ENCODE measurements at places on chromosomes 12 and 14. TPM values are rescaled to one million over a fixed set of nuclear protein-coding genes. Genes with fewer than 3 reads are reported as not detected.

- no peak for DNase-seq
Observed at GRCh38 chr12:6201826-6202225, 1.6 kb downstream of the CD9 start.

DNA sequence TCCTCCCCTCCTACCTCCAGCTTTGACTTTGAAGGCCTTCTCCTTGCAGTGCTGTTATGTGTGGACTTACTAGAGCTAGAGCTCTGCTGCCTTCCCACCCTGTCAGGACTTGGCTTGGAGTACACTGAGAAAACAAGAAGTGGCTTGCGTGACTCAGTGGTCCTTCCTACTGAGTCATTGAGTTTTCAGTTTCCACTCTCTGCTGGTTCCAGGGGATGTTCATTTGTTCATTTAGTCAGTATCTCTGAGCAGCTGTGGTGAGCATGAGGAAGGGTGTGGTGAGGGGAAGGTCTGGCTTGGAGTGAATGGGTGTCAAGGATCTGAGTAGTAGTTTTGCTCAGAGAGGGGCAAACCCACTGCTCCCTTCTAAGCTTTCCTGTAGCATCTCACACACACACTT, 17.2 kb upstream of the ELK3 start:
- no peak for DNase-seq

DNA sequence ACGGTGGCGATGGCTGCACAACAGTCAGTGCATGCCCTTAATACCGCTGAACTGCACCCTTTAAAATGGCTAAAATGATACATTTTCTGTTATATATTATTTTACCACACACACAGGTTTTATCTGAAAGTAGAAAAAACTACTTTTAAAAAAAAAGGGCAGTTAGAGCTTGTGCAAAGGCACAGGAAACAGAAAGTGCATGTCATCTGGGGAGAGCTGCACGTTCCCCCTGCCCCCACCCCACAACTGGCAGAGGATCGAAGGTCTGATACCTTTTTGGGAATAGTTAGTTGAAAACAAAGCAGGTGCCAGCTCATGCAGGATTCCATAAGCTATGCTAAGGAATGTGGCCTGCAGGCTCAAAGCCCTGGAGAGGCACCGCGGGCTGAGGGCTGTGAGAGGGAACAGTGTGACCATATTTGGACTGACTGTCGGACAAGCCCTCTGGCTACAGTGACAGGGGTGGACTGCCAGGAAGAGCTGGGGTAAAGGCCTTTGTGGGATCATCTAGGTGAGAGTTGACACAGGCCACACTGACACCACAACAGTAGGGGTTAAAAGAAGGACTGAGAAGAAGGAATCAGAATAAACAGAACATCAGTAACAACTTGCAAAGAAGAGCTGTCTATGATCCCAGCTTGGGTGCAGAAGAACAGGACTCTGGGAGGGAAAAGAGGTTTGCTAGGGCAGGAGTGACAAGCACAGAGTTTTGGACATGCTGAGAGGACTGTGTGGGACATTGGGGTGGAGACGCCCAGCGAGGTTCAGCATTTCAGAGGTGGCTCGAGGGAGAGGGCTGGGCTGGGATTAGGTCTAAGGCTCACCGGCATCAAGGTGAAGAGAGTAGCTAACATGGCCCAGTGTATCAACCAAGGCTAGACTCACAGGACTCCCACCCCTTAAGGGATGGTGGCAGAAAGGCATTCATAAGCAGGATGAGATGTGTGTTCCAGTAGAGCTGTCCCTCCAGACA, 54.6 kb downstream of the ACTN1 start:
- DNase-seq = no peak

DNA sequence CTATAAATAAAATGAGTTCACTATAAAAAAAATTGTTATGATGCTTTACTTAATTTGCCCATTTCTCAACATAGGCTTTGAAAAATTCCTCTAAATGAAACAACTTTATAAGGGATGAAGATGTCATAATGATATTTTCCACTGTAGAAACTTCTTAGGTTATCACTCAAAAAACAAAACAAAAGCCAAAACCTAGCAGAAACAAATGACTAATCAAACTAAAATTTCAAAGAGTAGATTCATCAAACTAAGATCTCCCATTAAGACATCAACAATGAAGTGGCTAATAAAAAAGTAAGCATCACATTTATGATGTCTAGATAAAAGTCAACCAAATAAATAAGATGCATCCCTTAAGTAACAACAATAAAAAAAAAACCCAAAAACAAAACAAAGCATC, 36.9 kb upstream of the TTC7B start:
- DNase-seq = no peak

DNA sequence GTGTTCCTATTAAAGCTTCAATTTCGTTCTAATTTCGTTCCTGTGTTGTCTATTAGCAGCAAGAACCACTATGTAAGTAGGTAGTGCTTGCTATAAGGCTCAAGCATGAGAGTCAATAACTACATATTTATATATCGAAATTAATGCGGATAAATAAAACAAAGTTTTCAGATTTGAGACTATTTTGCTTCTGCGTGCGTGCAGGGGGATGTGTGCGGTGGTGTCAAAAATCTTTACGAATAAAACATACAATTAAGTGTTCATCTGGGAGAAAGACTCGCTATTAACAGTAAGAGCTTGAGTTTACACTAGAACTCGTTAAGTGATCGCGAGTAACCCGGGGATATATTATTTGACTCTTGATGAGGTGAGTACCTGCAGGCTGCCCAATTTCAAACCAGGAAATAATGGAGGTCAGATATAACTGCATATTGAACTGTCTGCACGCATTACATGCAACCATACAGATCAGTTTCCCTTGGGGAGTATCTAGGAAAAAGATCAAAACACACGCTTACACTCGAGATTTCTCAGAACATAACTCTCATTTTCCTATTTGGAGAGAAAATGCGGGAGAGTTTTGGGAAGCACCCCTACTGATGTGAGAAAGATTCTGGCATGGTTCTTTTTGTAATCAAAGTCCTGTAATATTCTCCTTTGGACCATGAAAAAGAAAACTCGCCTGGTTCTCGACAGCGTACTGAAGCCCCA, 813 bp downstream of the TWF1 start:
- no peak for DNase-seq

DNA sequence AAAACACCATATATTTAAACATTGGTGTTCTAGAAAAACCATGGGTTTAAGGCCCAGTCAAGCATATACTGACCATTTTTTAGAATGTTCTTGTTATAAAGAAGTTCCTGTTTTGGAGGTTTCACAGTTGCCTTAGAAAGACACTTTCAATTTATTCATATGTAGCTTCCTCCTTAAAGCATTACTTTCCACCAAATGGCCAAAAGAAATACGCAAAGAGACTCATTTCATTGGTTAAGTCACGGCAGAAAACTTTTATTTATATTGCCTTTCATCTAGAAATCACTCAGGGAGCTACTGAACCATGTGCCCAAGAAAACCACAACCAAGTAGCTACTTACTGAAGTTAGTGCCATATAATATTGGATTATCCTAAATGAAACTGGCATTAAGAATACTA, 40.0 kb downstream of the MYBPC1 start:
- DNase-seq = no peak

DNA sequence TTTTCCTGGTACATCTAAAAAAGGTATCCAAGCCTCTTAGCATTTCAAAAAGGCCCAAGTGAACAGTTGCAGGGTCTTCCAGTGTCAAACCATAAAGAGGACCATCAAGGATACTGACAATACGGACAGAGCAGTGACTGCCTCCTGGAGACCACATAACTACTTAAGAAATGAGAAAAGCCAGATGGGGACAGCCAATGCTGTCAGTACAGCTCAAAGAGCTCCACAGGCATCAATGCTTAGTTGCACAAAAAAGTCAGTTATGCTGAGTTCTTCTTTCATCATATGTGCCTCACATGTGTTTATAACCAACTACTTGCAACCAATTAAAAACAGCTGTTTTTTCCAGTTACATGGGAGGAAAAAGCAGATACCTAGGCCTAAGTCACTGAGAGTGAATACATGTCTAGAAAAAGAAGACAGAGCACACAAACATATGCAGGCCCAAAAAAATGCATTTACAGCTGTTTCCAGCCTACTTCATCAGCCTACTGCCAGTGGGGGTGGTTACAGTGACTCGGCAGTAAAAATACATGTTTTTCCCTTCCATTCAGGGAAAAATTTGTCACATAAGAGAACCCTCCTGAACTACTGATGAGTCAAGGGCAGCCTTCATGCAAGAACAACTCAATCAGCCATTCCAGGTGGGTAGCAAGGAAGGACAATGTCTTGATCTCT, 84.0 kb downstream of the DCAF5 start:
- DNase-seq = no peak

DNA sequence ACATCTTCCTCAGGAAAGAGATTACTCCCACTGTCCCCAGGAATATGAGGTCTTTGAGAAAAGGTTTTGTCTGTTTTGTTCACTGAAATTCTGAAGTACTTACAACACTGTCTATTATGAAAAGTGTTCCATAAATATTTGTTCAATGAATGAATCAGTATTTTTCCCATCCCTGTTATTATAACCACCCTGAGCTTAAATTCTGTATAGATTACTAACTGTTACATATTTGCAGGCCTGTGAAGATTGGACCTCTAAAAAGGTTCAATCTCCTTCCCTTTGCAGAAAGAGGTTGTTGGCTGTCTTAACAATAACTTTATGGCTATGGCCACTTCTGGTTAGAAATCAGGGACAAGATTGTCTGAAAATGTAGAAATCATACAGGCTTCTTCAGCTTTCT, 174.5 kb upstream of the NPAS3 start:
- no peak for DNase-seq

DNA sequence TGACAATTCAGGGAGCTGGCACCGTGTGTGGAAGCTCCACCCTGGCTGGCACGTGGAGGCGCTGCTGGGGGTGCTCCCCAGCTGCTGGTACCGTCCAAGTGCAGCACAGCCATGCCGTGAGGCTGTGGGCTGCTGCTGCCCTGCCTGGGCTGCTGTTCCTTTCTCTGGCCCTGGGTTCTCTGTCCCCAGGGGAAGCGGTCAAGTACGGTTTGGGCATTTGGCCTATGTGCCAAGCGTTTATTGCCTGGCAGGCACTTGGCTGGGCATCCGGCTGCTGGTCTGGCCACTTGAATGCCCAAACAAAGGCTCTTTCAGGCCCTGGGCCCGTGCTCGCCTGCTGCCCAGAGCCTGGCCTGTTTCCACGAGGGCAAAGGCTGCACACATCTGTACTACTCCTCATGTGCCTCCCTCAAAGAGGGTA, 39.6 kb downstream of the RHOF start:
- DNase-seq = no peak

DNA sequence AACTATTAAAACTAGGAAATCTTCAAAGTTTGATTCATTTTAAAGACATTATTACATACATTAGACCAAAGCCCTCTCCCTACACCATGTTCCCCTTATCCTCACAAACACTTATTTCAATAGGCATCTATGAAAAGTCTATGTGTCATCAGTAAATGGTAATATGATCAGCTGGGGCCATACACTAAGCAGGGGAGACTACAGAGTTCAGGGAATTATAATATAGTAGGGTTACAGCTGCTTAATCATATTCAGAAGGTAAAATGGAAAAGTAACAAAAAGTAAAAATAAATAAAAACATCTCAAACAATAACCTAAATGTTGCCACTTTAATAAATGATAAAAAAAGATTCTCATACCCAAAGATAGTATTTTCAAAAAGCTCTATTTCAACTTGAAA, 29.1 kb downstream of the PAWR start:
- no peak for DNase-seq

The DEGS2 gene
- total RNA-seq = 0.34 TPM

The KRT4 gene
- not detected for total RNA-seq

DNA sequence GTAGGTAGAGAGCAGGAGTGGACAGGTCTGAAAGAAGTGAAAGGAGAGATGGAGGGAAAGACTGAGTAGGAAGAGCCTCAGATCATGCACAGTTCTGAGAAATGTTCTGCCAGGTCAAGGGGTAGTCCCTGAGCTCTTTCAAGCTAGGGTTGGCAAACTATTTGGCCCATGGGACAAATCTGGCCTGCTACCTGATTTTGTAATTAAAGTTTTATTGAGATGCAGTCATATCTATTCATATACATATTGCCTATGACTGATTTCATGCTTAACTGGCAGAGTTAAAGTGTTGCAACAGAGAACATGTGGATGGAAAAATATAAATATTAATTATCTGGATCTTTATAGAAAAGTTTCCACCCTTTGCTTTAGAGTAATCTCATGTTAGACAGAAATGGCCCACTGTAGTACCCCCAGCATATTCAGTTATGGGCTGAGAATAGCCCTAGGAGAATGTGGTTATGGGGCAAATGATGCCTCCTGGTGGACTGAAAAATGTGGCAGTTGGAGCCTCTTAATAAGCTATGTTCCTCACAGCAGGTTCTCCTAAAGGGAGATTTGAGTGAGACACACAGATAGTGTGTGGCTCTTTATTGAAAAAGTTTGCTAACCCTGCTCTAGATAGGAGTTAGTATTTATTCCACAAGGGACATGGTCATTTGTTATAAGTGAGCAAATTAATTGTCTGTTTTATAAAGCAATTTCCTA, 476.9 kb downstream of the LRIG3 start:
- peak; percentile 22 for DNase-seq

- DNase-seq = peak; percentile 99
Observed at GRCh38 chr12:109097435-109098182, at the start of gene UNG. TSS of gene UNG (plus strand) at chr12:109097597. CDS start at chr12:109097680, 83 bp downstream.

GRCh38 chr12:132487311-132487741, 2.6 kb upstream of the FBRSL1 start:
- peak; percentile 14 for DNase-seq

- DNase-seq = no peak
Observed at GRCh38 chr14:33206981-33207380, 268.3 kb downstream of the NPAS3 start.

The TSHR gene
- total RNA-seq = 0.74 TPM

The HPD gene
- not detected for total RNA-seq

The RHOJ gene
- total RNA-seq = not detected

GRCh38 chr14:96269359-96269710, 13.3 kb downstream of the BDKRB1 start:
- no peak for DNase-seq

DNA sequence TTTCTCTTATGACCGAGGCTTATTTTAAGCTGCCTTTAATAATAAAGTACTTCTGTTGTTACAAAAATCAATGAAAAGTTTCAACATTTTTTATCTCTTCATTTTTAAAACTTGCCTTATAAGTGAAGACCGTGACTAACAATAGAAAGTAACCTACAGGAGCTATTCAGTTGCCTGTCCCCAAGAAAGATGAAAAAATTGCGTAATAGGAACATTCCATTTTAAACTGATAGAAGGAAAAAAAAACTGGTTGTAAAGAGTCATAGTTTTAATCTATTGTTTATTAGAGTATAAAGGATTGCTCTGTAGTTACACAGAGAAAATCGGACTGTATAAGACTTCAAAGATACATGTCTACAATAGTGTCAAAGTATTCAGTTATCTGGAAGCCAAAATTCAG, 83.3 kb downstream of the DAAM1 start:
- DNase-seq = no peak

- DNase-seq = no peak
Observed at GRCh38 chr14:55160989-55161388, 30.4 kb downstream of the DLGAP5 start.

DNA sequence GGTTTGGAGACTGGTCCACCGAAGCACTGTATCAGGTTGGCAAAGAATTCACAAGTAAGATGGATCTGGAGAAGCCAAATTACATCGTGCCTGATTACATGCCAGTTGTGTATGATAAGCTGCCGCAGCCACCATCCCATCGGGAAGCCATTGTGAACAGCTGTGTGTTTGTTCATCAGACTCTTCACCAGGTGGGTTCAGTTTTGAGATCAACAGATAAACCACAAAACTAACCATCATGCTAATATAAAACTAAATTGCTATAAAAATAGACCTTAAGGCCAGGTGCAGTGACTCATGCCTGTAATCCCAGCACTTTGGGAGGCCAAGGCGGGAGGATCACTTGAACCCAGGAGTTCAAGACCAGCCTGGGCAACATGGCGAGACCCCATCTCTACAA, 58.9 kb downstream of the HSP90AA1 start:
- no peak for DNase-seq

- DNase-seq = no peak
Observed at GRCh38 chr14:98059106-98059505, 1212.9 kb downstream of the BCL11B start.

The SOAT2 gene
- not detected for total RNA-seq

Data from glutamatergic neuron (in vitro differentiated cells).